ENCODE measurements at places on chromosomes 11 and 22.

- DNase-seq = no peak
These were observed 66.8 kb downstream of the LARGE1 start for GRCh38 chr22:33853200-33854097.

GRCh38 chr11:102473543-102473942, 21.0 kb upstream of the TMEM123 start:
- no peak for DNase-seq

GRCh38 chr22:45651931-45652528, 19.6 kb upstream of the ATXN10 start:
- DNase-seq = no peak

- DNase-seq = no peak
These were observed 126.3 kb downstream of the KIRREL3 start for GRCh38 chr11:126874276-126874675.

DNA sequence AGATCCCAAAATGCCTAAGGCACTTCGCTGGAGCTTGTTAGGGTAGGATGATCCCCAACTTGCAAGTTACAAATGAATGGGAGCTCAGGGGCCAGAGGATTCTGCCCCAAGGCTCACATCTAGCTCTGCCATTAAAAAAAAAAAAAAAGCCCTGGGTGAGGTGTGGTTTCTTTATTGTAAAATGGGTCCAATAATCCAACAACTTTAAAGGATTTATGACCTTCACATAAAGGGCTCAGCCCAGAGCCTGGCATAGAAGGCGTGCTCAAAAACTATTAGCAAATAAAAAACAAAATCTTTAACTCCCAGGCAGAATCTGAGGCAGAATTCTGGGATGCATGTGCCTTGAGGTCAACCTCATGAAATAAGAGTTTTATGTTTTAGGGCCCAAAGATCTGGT, 42.5 kb downstream of the WT1 start:
- DNase-seq = no peak

DNA sequence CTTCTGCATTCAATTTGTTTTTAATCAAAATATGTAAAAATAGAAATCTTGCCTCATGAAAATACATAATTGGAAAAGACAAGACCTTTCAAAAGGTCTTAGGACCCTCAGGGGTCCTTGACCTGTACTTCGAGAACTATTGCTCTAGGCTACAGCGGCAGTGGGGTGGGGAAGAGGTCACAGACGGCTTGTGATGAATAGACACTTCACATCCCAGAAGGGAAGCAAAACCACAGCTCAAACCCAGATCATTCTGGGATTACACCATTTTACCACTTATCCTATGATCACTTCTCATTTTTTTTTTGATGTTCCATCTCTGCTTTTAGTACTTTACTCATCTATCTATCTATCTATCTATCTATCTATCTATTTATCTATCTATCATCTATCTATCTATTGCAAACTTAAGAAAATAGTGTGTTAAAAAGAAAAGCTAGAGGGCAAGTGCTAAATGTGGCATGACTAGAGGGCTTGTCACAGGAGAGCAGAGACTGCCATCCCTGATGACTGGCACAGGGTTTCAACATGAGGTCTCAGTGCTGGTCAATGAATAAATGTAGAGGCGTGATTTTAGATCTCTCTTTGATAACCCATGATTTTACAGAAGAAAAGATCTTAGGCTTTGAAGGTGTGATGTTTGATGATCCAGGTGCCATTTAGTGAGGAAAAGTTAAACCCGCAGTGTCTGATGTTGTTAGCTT, 37.1 kb downstream of the RNF141 start:
- no peak for DNase-seq

DNA sequence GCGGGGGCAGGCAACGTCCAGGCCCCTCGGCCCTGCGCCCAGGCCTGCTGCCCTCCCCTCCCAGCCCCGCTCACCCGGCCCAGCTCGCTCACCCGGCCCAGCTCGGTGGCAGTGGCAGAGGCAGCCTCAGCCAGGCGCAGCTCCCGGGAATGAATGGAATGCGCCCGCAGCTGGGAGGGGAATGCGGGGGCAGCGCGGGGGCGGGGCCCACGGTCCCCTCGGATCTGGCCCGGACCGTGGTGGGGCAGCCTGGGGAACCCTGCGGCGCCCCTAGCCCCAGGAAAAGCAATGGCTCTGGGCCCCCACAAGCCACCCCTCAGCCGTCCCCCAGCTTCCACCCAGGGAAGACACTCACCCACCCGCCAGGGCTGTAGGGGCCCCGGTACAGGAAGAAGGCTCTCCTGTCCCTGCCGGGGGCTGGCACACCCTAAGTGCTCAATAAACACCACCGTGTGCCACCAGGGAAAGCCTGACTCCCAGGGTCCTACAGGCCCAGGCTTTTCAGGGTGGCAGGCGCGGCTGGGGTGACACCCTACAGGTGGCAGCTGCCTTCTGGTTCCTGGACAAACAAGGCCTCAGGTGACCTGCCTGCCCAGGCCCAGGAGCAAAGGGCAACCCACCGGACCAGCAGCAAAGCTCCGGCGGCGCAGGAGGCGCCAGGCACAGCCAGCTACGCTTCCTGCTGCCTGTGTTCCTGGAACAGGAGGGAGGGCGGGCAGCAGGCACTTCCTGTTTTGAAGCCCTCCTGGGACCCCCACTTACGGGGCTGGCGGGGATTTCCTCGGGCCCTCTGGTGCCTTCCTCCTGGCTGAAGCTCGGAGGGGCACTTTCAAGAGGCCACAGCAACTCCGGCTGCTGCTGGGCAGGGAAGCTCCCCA, 13.8 kb downstream of the PLXNB2 start:
- DNase-seq = no peak

- no peak for DNase-seq
These were observed 86.4 kb downstream of the GRK3 start for GRCh38 chr22:25650833-25651232.

- no peak for DNase-seq
These were observed 5.8 kb upstream of the ARSA start for GRCh38 chr22:50633771-50634170.

GRCh38 chr11:102986815-102987214, 31.3 kb upstream of the MMP13 start:
- no peak for DNase-seq

DNA sequence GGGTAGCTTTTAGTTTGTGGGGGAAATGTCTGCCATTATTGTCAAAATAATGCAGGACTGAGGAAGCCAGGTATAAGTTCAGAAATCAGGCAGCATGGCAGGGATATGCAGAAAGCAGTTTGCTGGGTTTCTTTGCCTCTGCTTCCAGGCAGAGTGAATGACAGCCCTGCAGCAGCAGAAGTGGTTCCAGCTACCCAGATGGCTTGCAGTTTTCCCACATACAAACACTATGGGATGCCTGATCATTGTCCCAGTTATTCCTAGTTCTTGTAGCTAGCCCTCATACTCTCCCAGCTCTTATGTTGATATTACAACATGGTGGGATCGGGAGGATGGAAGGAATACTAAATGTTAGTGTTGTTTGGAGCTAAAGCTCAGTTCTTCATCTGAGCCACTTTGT, 2.8 kb upstream of the DIXDC1 start:
- DNase-seq = no peak

DNA sequence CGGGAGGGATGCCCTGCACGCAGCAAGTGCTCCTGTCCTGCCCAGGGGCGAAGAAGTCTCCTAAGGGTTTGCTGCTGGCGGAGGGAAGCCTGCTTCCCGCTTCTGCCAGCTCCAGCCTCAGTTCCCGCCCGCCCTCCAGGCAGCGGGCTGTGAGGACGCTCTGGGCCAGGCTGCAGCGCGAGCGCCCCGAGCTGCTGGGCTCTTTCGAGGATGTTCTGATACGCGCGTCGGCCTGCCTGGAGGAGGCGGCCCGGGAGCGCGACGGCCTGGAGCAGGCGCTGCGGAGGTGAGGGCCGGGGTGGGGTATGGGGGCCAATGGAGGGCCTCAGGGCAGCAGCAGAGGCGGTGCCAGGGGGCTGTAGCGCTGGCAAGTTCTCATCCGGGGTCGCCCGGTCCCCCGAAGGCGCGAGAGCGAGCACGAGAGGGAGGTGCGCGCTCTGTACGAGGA, 2.2 kb downstream of the CRACR2B start:
- DNase-seq = no peak

DNA sequence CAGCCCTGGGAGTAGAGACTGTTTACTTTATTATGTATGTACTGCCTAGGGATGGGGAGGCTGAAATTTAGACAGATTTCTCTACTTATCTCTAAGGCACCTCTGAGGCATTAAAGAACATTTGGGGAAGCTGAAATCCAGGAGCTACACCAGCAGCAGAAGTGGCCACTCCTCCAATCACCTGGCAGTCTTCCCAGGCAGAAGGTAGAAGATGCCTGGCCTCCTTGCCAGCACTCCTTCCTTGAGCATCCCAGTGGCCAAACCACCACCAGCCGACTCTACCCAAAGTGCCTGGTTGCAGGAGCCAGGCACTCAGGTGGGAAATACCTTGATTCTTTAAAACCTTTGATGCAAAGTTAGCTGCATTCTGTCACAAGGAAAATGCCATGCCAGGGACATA, 1.9 kb upstream of the FAT3 start:
- DNase-seq = no peak

GRCh38 chr22:49213731-49214352, 613.8 kb downstream of the BRD1 start:
- no peak for DNase-seq

DNA sequence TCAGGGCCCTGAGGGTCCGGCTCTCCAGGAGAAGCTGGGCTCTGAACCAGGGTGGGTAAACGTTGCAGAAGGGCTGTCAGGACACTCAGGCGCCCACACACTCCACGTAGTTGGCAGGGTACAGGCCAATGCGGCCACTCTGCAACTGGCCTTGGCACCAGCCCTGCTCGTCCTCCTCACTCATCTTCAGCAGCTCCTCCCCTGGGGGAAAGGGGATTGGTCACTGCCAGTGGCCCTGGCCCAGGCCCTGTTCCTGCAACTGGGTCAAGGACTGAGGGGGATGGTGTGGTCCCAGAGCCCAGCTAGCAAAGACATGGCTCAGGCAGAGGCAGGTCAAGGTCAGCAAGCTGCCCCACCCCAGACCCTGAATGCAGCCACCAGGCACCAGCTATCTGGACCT, 1.2 kb upstream of the ARFGAP2 start:
- no peak for DNase-seq

DNA sequence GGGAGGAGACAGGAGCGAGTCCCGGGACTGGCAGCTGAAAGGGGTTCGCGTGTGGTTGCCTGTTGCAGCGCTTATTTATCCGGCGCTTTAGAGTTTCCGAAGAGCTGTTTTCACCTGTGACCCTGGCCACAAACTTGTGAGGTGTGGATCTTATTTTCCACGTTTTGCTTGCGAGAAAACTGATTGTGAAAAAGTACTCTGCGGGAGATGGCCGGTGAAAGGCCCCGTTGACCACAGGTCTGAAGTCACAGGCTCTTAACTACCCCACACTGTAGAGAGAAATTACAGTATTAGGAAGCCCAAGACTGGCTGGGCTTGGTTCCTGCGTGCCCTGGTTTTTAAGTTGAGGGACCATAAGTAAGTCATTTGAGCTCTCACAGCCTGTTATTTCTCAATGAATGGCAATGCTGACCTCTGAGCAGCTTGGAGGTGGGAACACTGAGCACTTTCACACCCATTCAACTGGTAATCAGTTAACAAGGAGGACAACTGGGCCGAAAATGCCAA, 379 bp upstream of the RAB38 start:
- no peak for DNase-seq

DNA sequence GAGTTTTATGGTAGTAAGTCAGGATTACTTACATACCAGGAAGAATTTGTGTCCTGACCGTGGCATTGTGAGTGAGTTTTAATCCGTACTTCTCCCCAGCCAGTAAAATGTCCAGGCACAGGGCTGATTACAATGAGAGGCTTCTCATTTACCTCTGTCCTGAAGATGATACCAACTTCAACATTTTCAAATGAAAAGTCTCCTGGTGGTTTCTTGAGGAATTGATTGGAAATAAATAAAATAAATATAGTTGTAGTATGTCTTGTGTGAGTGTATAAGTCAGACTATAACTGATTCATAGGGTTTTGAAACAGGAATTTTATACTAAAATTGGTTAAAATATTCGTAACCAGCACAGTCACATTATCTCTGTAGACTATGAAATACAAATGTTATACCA, 382.5 kb downstream of the ETS1 start:
- no peak for DNase-seq

GRCh38 chr22:35191412-35191811, 65.9 kb upstream of the HMGXB4 start:
- no peak for DNase-seq

- DNase-seq = no peak
These were observed 348.4 kb downstream of the AASDHPPT start for GRCh38 chr11:106425819-106426218.

GRCh38 chr11:9606809-9607510, 33.5 kb downstream of the WEE1 start:
- no peak for DNase-seq

GRCh38 chr22:20437613-20438426, at the start of gene SCARF2:
Gene SCARF2 (minus strand): TSS chr22:20437825. CDS start chr22:20437754, 71 bp downstream.
- DNase-seq = no peak

DNA sequence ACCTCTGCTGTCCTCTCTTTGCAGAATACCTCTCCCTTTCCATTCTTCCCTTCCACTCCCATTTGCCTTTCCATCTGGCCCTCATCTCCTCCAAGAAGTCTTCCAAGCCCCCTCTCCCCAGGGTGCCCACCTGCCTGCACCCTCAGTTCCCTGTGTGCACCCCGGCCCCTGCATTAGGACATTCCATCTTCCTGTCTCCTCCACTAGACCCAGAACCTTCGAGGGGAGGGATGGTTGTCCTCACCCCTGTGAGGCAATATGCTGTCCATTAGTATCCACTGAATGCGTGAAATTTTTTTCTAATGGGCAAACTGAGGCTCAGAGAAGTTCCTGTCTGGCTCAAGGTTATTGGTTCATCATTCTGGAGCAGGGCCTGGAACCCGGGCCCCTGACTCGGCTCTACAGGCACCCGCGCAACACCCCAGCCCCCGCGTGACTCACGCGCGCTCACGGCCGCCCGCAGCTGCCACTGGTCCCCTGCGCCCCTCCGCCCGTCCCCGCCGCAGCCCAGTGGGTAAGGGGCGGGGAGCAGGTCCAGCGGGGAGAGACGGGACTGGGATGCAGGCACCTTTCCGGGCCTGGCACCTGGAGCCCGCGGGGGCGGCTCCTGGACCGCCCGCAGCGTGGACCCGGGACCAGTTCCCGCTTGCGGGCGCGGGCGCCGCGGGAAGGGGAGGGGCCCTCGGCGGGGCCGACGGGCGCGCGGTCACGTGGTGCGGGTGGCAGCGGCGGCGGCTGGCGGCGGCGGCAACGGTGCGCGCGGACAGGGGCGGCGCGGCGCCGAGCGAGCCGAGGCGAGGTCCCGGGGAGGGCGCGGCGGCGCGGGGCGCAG, 7.0 kb downstream of the SEPTIN3 start:
- DNase-seq = no peak

DNA sequence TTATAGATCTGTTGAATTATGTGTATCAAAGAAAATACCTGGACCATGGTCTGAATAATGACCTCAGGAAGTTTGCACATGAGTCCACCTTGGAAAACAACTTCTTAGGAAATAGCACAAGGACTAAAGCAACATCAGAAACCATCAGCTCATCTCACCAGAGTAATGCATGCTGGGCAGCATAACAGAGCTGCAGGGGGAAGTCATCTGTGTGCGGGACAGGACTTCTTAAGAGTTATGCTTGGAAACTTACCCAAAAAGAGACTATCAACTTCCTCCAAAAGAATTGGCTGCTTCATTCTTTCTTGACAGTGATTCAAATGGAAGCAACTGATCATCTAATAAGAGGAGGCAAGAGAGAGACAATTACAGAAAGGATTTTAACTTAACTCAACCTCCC, 2.5 kb downstream of the OR56B4 start:
- no peak for DNase-seq

GRCh38 chr11:64915376-64915887, 1.6 kb downstream of the ATG2A start:
- DNase-seq = no peak
